HT-29 (cell line): ENCODE measurements at places on chromosomes 11 and 22. TPM values are rescaled to one million over a fixed set of nuclear protein-coding genes. Genes with fewer than 3 reads are reported as not detected.
A peak's percentile ranks its signal among the peaks of the same experiment; 100 is the strongest.

- DNase-seq, result no peak
Measured at GRCh38 chr11:118448294-118448693, 12.0 kb downstream of the KMT2A start.

GRCh38 chr11:13104619-13105236, 95.6 kb downstream of the RASSF10 start:
- DNase-seq, result no peak

FKBP2 gene
- total RNA-seq, result 241 and 259 TPM in 2 replicates

GRCh38 chr11:128595221-128595620, 7.9 kb upstream of the ETS1 start:
- DNase-seq, result no peak

GRCh38 chr11:57647372-57647771, 2.3 kb downstream of the YPEL4 start:
- DNase-seq, result no peak

DNA sequence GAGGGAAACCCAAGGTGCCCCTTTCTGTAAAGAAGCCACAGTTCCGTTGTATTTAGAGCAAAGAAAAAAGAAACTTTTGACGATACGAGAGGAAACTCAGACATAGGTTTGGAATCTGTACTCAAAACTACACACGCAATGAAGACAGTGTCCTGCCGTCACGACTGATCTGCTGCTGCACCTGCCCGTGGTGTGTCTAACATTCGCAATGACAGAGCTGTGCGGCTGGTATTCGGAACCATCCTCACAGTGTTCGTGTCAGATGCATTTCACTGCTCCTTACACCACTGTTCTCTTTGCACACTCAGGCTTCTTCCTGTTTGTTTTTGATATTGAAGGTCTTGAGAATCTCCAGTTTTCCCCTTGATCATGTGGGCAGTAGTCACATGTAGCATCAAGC, 84.8 kb downstream of the RTL6 start:
- no peak for DNase-seq

IFTAP gene
- 2.2 and 6.3 TPM in 2 replicates for total RNA-seq

DNA sequence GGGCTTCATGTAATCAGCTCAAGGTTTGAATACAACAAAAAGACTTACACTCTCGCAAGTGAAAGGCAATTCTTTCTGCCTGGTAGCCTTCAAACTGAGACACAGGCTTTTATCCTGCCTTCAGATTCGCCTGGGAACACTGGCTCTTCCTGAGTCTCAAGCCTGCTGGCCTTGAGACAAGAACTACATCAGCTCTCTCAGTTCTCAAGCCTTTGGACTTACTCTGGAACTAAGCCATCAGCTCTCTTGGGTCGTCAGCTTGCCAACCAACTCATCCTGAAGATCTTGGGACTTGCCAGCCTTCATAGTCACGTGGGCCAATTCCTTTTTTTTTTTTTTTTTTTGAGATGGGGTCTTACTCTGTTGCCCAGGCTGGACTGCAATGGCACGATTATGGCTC, 35.7 kb upstream of the LRRC10B start:
- DNase-seq, result no peak

GGTLC2 gene
- not detected in 2 replicates for total RNA-seq

- DNase-seq, result peak; percentile 77
Measured at GRCh38 chr22:50498322-50498890, 9.1 kb downstream of the LMF2 start.

DNA sequence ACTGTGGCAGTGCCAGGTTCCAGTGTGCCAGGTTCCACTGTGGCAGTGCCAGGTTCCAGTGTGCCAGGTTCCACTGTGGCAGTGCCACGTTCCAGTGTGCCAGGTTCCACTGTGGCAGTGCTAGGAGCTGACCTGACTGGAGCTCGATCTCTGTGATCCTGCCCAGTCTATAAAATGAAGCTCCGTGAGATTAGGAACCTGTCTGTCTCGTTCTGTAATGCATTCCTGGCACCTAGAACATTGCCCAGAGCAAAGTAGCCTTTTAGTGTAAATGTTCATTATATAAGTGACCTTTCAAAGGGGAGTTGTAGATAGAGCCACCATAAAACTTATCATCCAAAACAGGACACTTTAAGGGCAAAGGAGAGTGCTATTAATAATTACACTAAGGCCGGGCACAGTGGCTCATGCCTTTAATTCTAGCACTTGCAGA, 36.0 kb downstream of the ART5 start:
- DNase-seq, result peak; percentile 35

GRCh38 chr11:104369761-104370160, 205.8 kb upstream of the PDGFD start:
- no peak for DNase-seq

KCNJ4 gene
- total RNA-seq, result 0.08 TPM in 1 of 2 replicates, not detected in the other

MS4A5 gene
- not detected in 2 replicates for total RNA-seq

GLYAT gene
- total RNA-seq, result not detected in 2 replicates

- no peak for DNase-seq
Measured at GRCh38 chr22:47692811-47693210, 930.4 kb downstream of the TBC1D22A start.

MIAT gene
- total RNA-seq, result 0.23 and 0.31 TPM in 2 replicates

UBQLNL gene
- not detected in 2 replicates for total RNA-seq

- no peak for DNase-seq
Measured at GRCh38 chr11:128587415-128587814, at the start of gene ETS1. TSS of gene ETS1 (minus strand) at chr11:128587558. CDS start at chr11:128573130, 14,428 bp downstream.

DNA sequence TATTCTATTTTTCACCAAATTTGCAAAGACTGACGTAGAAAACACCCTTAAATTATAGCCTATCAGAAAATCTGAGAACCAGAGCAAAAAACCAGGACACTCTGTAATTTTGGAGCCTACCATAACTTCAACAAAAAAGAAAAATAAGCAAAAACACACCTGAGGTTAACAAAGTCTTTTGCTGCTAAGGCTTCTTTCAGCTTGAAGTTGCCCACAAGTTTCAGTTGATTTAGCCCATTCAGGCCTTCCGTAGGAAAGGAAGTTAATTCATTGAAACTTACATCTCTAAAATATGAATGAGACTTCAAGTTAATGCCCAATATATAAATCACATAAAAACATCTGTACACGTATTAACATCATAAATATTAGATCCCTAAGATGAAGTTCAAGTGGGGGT, 10.4 kb upstream of the CCDC34 start:
- no peak for DNase-seq

DNA sequence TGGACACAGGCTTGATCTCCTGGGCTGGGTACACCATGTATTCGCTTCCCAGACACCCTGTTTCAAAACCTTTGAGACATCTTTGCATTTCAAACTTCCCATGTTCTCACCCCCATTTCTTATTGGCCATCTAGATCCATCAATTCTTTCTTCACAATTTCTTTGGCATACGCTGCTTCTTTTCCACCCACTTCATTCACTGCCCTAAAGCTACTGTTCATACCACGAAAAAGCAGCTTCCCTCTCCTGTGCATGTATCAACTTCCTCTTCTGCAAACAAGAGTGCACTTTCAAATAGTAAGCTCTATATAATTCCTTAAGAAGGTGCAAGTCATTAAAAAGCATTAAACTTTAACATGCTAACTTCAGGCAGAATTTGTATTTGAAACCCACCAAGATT, 21.4 kb downstream of the UVRAG start:
- no peak for DNase-seq

DNA sequence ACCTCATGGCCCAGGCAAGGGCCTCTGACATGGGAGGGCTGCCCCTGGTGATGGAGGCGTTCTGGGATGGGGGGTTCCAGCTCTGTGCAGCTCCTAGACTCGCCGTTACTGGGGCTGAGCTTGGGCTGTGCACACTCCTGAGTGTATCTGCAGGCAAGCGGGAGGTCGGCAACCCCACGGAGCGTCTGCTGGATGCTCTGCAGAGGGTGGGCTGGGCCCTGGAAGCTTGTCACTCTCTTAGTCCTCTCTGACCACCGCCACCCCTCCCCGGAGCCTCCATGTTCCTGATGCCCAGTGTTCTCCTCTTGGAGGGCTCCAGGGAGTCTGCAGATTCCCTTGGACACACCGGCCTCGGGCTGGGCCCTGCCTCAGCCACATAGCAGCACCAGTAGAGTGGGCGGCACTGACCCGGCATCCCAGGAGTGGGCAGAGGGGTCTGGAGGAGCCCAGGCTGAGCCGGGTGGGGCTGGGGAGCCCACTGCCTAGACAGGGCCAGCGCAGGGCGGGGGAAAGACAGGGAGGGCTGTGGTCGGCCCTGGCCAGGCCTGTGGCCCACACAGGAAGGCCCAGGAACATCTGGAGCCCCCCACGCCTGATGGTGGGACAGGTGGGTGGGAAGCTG, 20.6 kb upstream of the MUC5B start:
- DNase-seq, result peak; percentile 32

DNA sequence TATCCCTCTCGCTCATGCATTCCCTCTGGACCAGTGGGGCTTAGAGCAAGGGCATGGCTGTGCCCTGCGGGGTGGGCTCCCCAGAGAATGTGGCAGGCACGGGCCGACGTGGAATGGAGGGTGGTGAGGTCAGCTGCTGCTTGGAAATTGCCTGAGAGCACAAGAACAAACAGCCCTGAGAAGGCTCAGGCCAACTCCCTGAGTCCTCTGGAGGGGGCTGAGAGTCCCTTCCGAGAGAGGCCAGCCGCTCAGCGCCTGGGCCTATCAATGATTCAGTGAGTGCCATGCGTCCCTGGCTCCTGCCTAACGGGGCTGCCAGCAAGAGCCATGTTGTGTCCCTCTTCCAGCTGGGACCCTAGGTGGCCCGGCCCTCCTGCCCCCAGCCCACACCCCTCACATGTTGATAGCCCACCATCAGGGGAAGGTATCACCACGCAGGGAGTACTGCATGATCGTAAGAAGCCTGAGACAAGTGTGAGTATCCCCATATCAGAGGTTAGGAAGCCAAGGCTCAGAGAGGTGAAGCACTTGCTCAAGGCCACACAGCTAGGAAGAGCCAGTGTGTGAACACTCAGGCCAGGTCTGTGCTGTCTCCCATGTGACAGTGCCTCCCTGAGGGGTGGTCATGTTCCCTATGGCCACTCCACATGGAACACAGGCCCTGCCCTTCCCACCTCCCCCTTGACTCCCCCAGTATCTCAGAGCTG, 55.8 kb downstream of the NECTIN1 start:
- no peak for DNase-seq

DNA sequence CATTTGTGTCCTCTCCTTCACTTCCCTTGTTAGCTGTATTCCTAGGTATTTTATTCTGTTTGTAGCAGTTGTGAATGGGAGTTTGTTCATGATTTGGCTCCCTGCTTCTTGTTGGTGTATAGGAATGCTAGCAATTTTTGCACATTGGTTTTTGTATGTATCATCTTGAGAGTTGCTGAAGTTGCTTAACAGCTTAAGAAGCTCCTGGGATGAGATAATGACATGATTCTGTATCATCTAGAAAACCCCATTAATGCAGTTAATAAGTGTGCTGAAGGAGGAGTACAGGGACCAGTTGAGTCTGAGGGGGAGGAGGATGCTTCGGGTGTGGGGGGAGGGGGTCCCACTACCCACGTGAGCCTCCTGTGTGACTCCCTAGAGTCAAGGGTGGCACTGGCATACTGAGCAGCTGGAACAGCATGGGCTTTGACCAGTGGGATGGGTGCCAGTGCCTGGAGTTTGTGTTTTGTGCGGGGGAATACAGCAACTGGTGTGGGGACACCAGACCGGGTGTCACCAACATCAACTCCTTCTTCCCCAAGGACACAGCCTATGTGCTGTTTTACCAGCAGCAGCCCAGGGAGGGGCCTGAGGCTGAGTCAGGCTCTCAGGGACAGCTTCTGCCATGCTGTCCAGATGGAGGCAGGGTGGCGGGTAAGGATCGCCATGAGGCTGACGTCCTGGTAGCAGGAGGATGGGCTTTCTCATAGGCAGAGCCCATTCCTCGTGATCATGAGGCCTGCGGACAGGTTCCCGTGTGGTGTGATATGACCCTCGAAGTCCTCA, 24.1 kb downstream of the USP35 start:
- DNase-seq, result no peak

DNA sequence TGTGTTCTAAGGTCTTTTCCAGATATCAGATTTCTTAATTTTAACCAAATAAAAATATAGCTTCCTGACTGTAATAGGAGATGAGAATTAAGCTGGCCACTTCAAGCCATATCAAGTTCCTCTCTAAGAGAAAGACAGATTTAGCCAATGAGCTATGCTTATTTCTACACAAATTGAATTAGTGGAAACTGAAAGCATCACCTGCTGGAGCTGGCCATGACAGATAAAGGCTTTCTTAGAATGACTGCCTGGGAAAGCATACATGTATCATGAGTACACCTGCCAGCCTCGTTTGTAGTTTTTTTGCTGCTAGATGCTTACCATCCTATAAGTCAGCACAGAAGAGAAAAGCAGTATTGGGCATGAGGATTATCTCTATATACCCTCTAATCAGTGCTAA, 53.5 kb upstream of the DBX1 start:
- no peak for DNase-seq

CRACR2B gene
- 204 and 225 TPM in 2 replicates for total RNA-seq

- DNase-seq, result no peak
Measured at GRCh38 chr22:31248965-31249958, 37.2 kb downstream of the LIMK2 start.

GRCh38 chr11:132171031-132171430, 800.6 kb downstream of the NTM start:
- no peak for DNase-seq
